ENCODE measurements at places on chromosomes 2 and 18.

DNA sequence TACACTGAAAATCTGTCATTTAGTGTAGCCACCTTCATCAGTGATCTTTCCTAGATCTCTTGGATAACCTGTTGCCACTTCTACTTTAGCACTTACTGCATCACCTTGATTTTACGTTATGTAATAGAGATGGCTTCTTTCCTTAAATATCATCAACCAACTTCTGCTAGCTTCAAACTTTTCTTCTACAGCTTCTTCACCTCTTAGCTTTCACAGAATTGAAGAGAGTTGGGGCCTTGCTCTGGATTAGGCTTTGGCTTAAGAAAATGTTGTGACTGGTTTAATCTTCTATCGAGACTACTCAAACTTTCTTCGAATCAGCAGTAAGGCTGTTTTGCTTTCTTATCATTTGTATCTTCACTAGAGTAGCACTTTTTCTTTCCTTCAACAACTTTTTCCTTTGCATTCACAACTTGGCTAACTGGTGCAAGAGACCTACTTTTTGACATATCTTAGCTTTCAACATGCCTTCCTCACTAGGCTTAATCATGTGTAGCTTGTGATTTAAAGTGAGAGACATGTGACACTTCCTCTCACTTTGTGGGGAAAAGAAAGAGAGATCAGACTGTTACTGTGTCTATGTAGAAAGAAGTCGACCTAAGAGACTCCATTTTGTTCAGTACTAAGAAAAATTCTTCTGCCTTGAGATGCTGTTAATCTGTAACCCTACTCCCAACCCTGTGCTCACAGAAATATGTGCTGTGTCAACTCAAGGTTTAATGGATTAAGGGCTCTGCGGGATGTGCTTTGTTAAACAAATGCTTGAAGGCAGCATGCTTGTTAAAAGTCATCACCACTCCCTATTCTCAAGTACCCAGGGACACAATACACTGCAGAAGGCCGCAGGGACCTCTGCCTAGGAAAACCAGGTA lies 99.6 kb downstream of the ATL2 start:
- H3K27me3 ChIP-seq, result no peaks in the 10 kb centered on the region
- no peak for DNase-seq

DNA sequence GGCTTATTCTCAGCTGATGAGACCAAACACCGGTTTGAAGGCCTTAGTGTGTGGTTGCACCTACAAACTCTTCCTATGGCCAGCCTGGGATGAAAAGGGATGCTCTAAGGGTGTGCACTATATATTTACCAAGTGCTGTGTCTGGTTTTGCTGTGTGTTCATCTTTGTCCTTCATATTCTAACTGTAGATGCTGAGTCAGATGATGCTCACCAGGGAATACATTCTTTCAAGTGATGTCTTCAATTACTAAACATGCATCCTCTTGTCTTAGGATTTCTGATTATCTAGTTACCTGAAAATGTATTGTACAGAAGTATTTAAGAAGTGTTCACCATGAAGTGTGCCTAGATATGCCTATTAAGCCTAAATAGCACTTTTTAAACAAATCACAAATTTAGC lies 1111.6 kb upstream of the ZEB2 start:
- H3K4me1 ChIP-seq, result no peaks in the 10 kb centered on the region
- no peak for DNase-seq
- H3K36me3 ChIP-seq, result no peaks in the 10 kb centered on the region
- H3K4me3 ChIP-seq, result no peak overlapping the region

DNA sequence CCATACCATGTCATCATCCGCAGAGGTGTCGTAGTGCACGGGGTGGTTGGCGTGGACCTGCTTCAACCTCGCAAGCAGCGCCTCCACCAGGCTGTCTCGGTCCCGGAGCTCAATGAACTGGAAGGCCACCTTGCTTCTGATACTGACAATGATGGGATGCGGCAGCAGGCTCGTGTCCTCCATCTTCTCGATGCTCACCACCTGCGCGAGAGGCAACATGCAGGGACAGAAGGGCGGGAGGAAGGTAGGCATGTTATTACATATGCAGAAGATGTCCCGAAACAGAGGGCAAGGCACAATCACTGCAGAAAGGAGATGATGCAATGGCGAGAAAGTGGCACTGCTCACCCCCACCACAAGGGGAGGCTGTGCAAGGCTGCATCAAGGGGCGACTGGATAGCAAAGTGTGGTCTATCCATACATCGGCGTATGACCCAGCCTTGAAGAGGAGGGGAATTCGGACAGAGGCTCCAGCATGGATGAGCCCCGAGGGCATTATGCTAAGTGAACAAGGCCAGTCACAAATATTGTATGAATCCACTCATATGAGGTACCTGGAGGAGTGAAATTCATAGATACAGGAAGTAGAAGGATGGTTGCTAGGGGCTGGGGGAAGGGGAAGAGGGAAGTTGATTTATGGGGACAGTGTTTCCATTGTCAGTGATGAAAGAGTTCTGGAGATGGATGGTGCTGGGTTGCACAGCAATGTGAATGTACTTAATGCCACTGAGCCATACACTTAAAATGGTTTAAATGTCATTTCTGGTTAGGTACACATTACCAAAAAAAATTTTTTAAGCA lies 36.6 kb downstream of the RPL31 start:
- H3K27me3 ChIP-seq, result no peaks in the 10 kb centered on the region
- peaks cover 6% of the 10 kb centered on the region for H3K4me1 ChIP-seq
- peaks cover 18% of the 10 kb centered on the region for H3K36me3 ChIP-seq
- no peak overlapping the region for H3K4me3 ChIP-seq

- no peak overlapping the region for H3K4me3 ChIP-seq
- no peaks in the 10 kb centered on the region for H3K27me3 ChIP-seq
- no peak for DNase-seq
- peaks cover 7% of the 10 kb centered on the region for H3K36me3 ChIP-seq
- H3K27ac ChIP-seq, result no peak overlapping the region
Observed at GRCh38 chr2:3314626-3315025, 63.0 kb downstream of the EIPR1 start.

DNA sequence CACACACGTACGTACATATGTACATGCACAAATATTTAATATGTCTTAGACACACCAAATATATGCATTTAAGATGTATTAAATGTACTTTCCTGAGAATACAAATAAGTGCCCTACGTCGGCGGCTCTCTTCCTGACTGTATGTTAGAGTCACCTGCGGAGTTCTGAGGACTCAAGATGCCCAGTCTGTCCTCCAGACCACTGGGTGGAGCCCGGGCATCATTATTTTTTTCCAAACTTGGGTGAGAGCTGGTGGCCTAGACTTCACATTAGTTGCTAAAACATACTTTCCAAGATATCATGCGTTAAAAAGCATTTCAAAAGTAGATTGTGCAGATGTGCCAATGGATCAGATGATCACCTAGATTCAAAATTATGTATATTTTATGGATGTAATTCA lies 2.9 kb downstream of the IL18R1 start:
- H3K27me3 ChIP-seq, result peaks cover 21% of the 10 kb centered on the region
- no peak overlapping the region for H3K4me3 ChIP-seq
- no peaks in the 10 kb centered on the region for H3K36me3 ChIP-seq
- H3K27ac ChIP-seq, result no peak overlapping the region
- DNase-seq, result no peak

DNA sequence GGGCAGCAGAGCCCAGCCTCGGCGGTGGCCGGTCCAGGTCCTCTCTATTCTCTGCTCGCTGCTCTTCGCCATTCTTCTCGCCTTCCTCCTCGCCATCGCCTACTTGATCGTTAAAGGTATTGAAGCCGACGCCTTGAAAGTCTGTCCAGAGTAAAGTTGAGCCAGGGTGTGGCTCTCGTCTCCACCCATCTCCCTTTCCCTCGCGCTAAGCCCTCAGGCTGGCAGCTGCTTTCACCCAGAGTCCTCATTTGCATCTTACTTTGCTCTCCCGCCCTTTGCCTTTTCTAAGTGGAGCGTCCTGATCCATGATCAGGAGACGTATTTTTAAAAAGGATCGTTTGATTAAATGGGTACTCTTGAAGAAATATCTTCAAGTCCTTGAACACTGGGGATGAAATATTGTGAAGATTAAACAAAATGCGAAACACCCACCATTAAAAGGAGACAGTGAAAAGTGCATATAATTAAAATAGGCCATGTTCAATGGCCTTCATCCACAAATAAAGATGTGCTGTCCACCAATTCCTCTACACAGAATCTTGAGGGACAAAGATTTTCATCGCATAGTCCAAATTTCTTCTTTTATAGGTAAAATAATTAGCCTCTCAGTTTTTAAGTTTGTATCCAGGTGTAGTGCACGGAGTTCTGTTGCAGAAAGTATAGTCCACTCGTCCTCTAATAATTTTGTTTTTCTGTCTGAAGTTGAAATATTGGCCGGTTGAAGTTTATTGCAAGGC lies 657 bp downstream of the ARL6IP6 start:
- DNase-seq, result no peak
- peaks cover 24% of the 10 kb centered on the region for H3K4me1 ChIP-seq
- no peaks in the 10 kb centered on the region for H3K27me3 ChIP-seq

DNA sequence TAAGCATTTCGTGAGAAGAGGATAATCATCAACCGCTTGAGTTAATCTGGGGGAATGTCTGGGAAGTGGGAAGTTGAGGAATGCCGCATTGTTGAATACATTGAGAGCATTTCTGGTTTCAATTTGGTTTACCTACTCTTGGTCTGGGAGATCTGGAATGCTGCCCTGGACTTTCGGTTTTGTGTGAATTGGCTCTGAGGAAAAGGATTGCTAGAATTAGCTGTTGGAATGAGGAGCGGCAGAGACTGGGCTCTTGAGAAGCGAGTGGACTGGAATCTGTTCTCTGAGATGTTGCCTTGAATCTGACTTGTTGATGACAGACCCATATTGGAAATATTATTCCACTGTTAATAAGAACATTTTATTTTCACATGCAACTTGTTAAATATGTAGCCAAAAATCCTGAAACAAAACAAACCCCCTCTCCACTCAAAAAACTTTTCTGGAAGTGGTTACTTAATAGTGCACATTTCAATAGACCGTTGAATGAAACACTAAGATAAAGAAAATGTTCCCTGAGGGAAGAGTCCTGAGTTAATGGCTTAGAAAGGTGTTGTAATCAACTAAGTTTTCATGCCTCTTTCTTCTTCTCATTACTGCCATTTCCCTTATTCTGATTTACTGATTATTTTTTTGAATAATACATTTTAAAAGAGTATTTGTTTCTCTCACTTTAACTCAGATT lies 50.8 kb downstream of the PTPRM start:
- peaks cover 13% of the 10 kb centered on the region for H3K4me1 ChIP-seq
- no peak for DNase-seq
- peaks cover 20% of the 10 kb centered on the region for H3K27me3 ChIP-seq
- no peaks in the 10 kb centered on the region for H3K36me3 ChIP-seq
